ENCODE measurements at places on chromosomes 5 and 9.

GRCh38 chr9:110769667-110770066 is 101.1 kb downstream of the MUSK start:
- ATAC-seq: no peak

DNA sequence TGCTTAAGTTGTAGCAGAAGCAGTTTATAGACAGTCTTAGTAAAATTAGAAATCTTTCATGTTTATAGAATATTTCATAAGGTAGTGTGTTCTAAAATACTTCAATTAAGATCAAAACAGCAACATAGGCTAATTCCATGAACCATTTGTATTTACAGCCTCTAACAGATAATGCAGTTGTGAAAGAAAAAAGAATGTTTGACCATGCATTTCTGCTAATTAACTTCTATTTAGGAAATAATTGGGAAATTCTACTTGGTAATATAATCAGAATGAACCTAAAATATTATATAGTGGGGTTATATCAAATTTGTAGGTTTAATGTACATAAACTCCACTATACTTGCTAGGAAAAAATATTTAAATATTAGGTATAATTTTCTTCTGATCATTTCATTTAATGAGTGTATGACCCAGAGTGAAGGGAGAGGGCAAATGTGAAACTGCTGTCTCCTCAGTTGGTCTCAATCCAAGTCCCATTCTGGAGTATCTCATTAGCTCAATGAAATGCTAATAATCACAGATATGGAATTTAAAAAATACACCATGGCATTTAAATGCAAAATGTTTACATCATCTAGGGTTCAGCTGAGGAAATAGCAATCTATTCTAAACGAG is 34.9 kb downstream of the ALDH1A1 start:
- no peak for ATAC-seq

- peak; percentile 59 for ATAC-seq
Observed at GRCh38 chr9:81411961-81412360, 277.4 kb downstream of the TLE1 start.

GRCh38 chr9:126611193-126611591 is 2.5 kb upstream of the LMX1B start:
- ATAC-seq: no peak

DNA sequence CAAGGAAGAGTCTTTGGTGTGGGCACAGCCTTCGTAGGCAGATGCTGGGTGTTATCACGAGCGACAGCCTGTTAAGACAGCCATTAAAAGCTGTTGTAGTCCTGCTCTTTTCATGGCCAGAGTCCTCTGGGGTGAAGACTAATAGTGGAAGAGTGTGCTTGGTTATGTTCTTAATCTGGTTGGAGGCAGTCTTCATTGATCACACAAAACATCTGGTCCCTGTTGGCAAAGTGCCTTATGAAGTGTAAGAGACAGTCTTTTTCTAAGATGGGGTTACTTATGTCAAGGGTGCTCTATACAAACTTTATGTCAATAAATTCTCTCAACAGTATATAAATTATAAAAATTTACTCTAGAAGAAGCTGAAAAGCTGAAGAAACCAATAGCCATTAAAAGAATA is 280.4 kb downstream of the CAAP1 start:
- no peak for ATAC-seq

DNA sequence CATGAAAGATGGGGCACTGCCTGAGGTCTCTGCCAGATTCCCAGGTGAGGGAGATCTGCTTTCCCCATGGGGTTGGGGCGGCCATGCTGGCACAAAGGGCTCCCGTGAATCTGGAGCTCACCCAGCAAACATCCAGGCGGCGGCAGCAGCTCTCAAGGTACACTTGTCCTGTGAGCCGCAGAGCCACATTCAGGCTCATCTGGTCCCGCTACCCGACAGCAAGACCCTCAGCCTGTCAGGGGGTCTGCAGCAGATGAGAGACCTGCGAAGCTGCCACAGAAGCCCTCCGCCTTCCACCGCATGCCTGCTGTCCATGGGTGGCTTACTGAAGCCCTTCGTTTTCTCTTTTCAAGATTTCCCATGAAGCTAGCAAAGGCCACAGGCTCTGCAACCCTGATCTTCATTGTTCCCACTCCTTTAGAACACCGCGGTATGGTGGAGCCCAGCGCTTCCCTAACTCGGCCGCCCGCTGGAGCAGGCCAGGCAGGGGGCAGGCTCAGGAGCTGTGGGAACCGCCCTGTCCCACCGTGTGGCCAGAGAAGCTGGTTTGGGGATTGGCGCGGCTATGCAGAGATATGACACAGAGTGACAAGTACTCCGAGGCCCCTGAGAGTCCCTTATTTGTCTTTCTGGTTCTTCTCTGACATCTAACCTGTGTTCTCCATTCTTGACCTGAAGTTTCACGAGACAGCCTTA is 8.8 kb downstream of the LRRC14B start:
- ATAC-seq: no peak

DNA sequence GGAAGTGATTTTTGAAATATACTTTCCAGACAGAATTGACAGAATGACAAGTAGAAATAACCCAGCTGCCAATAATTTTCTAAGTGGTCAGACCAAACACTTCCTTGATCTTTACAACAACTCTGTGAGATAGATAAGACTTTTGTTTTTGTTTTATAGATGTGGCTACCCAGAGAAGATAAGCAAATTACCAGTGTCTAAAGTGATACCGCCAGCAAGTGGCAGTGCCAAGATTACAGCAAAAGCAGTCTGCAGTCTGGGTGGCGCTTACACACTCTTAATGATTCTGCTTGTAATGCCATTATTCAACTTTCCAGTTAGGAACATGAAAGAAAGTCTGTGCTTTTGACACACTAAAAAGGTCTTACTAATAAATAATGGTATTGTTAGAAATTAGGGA is 92.1 kb downstream of the HCN1 start:
- ATAC-seq: no peak

GRCh38 chr5:123673107-123673506 is 161.1 kb downstream of the CSNK1G3 start:
- no peak for ATAC-seq

- no peak for ATAC-seq
Observed at GRCh38 chr5:4196744-4197143, 601.1 kb downstream of the IRX1 start.

- ATAC-seq: no peak
Observed at GRCh38 chr9:134846699-134847098, 33.9 kb upstream of the FCN2 start.

GRCh38 chr5:166428264-166428803 is 1863.1 kb upstream of the WWC1 start:
- no peak for ATAC-seq

DNA sequence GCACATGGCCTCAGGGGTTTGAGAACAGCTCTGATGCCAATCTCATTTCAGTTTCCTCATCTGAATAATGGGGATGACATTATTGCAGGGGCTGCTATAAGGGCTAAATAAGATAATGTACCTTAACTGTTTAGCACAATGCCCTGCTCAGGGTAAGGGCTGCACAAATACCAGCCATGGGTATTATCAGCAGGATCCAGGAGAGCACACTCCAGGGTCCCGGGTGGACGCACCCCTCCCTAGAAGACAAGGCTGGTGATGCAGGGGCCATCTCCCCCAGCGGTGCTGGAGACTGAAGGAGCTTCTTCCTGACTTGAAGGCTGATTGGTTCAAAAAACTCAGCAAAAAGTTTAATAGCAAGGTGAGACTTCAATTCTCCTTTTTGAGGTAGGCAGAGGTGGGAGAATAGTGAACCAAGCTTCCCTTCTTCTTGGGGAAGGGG is 2.7 kb upstream of the CXXC5 start:
- no peak for ATAC-seq

Data from esophagus mucosa (tissue), 1 donor.